ENCODE measurements at places on chromosomes 7 and 10. TPM values are rescaled to one million over a fixed set of nuclear protein-coding genes. Genes with fewer than 3 reads are reported as not detected.

ACTR3C gene
- 12.2 TPM for polyA plus RNA-seq

CYP2C9 gene
- polyA plus RNA-seq, result not detected

EIF3A gene
- polyA plus RNA-seq, result 71.1 TPM

TMEM273 gene
- polyA plus RNA-seq, result 8.2 TPM

ERLIN1 gene
- 62.7 TPM for polyA plus RNA-seq

CPA5 gene
- polyA plus RNA-seq, result 59.4 TPM

CALML3 gene
- 1.5 TPM for polyA plus RNA-seq

LRRC17 gene
- polyA plus RNA-seq, result 8.2 TPM

MYO1G gene
- 2.5 TPM for polyA plus RNA-seq

GJD4 gene
- not detected for polyA plus RNA-seq

Measured in testis (tissue), 5 donors.